ENCODE measurements at places on chromosomes 3 and 15.

- no peak for DNase-seq
Measured at GRCh38 chr3:79011821-79012529, 755.8 kb downstream of the ROBO1 start.

DNA sequence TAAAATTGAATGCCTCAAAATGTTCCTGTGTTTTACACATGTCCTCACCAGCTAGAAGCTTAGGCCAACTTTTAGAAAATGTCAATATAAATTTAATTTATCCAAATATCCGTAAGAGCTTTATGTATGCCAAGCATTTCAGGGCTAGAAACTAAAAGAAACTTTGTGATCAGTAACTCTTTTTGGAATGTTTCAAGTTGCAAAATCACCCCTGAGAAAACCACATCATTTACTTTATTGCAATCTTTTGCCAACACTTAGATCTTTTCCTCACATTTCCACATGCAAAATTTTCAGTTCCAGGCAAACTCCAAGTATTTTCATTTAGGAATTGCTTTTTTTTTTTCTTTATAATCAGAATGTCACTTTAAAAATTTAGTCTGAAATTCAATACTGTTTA lies 20.1 kb upstream of the IGF1R start:
- DNase-seq = no peak

DNA sequence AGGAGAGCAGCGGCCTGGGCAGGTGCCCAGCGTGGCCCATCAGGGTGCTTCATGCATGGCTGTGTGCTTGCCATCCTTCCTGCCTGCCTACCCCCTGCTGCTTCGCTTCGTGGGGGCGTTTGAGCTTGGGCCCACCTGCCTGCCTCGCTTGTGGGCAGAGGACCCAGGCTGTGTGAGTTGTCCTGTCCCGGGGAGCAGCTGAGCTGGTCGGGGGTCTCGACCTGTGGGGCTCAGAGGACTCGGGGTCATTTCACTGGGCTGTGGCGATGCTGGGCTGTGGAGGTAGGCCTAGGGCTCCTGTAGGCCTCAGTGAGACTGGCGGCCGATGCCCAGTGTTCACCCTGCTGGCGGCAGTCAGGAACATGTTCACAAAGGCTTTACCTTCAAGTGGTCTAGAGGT lies 12.1 kb upstream of the STAB1 start:
- DNase-seq = no peak

GRCh38 chr3:164174059-164174458 lies 904.2 kb downstream of the SI start:
- no peak for DNase-seq

- DNase-seq = no peak
Measured at GRCh38 chr15:27057904-27058645, 87.1 kb downstream of the GABRG3 start.

DNA sequence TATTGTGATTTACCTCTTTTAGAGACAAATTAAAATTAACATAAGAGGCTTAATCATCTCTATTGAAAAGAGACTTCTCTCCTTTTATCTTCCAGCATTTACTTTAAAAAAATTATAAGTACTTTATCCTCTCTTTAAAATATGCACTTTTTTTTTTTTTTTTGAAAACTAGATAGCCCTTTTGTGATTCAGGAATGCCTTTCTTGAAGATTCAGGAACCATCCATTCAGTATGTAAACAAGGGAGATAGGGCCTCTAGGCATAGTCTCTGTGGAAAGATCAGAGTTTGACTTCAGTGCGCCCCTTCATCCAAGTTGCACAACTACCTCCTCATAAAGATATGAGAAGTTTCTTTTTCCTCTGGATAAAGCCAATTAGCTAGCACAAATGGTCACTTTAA lies 1163.7 kb downstream of the SI start:
- no peak for DNase-seq

DNA sequence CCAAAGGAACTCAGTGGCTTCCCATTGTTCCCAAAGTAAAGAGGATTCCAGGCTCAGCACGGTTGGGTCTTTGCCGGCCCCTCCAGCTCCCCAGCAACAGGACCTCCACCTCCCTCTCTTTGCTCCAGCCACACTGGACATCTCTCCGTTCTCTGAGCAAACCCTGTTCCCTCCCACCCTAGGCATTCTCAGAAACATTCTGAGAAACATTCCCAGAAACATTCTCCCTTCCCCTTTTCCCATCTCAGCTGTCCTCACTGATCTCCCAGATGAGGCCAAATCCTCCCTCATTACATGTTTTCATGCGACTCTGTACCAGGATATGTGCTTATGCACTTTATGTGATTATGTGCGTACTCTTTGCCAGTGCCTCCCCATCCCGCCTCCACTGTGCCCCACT lies 14.1 kb downstream of the CCDC33 start:
- no peak for DNase-seq

GRCh38 chr15:78394981-78395616 lies 42.9 kb upstream of the IREB2 start:
- DNase-seq = no peak

- no peak for DNase-seq
Measured at GRCh38 chr3:188244395-188244861, 90.5 kb downstream of the LPP start.

Measured in tibial artery (tissue), 4 donors.